ENCODE measurements at places on chromosomes 1 and 21.

GRCh38 chr21:46617267-46618051 lies 12.6 kb upstream of the S100B start:
- DNase-seq = no peak

DNA sequence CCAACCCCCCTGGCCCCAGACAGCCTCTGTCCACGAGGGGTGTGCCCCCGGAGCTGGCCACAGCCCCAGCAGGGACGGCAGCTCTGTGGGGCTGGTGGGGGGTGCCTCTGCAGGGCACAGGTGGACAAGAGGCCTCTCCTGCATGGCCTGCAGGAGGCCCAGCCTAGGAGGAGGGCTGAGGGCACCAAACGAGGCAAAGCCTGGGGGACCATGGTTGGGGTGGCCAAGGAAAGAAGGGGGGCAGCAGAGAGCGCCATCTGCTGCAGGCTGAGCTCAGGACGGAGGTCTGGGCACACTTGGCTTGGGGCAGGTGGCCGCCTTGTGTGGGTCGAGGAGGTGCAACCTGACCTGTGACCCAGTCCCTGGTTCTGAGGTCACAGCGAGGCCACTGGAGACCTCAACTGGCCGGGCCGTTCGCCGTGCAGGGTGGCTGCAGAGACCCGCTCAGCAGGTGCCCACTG lies 27.3 kb downstream of the RRP1 start:
- no peak for DNase-seq

DNA sequence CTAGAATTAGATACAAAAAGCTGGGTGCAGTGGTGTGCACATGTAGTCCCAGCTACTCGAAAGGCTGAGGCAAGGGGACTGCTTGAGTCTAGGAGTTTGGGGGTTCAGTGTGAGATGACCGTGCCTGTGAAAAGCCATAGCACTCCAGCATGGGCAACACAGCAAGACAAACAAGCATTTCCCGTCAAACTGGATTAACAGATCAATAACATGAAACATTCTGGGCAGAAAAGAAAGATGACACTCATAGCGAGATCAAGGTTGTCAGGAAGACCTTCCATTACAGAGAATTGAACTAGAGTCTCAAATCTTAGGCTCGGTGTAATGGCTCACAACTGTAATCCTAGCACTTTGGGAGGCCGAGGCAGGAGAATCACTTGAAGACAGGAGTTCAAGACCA lies 14.0 kb downstream of the TFB2M start:
- no peak for DNase-seq

DNA sequence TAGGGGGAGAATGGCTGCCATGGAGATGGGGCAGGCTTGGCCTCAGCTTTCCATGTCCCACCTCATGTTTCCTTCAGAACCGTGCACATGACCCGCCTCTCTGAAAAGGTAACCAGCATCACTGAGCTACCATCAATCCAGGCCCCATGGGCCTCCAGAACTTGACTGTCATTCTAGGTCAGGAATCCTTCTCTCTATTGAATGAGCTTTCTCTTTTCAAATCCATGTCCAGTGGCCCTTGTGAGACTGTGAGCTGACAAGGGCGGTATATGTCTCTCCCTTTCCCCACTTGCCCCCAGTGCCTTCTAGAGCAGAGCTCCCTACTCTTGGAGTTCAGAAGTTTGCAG lies 4.4 kb downstream of the CSRP1 start:
- no peak for DNase-seq

DNA sequence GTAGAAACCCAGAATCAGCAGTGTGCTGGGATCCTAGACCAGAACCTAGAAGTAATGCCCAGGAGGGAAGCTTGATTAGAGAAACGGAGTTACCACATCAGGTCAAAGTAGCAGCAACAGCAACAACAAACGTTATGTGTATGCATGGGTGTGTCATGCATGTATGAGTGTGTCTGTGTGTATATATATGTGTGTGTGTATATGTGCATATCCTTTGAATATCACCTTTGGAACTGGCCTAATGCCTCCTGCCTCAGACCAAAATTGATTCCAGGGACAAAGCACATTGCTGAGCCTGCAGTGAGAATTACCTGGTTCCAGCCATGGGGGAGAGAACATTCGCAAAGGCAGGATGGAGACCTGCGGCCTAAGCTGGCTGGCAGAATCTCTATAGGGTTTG lies 55.9 kb downstream of the MAP10 start:
- no peak for DNase-seq

- no peak for DNase-seq
Observed at GRCh38 chr1:198672124-198672523, 33.3 kb downstream of the PTPRC start.

- no peak for DNase-seq
Observed at GRCh38 chr1:206575165-206575893, 36.9 kb downstream of the EIF2D start.

- DNase-seq = no peak
Observed at GRCh38 chr1:223831755-223832636, 13.8 kb downstream of the TP53BP2 start.

GRCh38 chr21:36321325-36322082 lies 1.5 kb downstream of the MORC3 start:
- peak; percentile 57 for DNase-seq

GRCh38 chr1:10495475-10495817 lies 20.7 kb downstream of the PEX14 start:
- no peak for DNase-seq

DNA sequence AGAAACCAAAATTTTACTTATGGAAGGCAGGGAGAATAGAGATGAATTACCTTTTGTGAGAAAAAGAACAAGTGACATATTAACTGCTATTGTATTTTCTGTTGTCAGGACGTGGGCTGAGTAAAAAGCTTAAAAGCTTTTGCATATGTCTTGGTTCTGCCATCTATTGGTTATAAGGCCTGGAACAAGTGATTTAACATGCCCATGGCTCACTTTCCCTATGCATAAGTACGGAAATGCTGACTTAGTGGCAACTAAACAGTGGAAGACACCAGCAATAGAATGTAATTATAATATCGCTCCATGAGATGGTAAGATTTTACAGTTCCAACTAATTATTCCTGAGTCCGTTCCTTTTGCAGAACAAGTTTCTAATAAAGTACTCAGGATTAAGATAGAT lies 6.7 kb upstream of the CTSS start:
- DNase-seq = no peak

GRCh38 chr1:197915862-197916499 lies 1.2 kb upstream of the LHX9 start:
- peak; percentile 87 for DNase-seq

DNA sequence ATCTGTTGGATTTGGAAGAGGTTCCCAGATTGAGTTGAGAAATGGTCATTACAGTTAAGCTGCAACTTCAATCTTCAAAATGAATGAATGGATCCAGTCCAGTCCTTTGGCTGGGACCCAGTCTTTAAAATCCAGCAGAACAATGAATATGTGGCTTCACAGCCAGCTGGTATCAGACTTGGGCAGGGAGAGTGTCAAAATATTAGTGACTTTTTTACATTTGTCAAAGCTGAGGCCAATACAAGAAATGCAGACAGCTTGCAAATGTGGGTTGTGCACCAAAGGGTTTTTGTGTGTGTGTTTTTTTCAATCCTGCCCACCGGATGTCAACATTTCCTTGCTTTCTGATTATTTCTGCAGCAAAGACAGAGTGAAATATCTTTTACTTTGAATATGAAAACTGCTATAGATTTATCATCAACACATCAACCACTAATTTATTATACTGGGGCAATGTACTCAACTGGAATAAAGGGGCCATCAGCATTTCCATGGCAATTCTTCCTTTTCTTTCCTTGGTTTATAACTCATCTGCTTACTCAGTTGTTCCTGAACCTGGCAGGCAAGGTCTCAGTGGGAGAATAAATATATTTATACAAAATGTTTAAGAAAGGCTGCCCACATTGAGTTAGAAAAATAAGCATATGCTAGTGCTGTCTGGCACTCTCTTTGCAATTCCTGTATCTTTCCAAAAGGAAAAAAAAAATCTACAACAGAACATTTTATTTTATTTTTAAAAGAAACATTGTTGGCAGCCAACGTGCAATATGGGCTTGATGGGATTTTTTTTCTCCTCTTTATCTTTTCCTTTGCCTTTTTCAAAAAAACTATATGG lies 491.6 kb upstream of the C1orf87 start:
- DNase-seq = peak; percentile 95

GRCh38 chr21:17491716-17492414 lies 21.0 kb upstream of the CXADR start:
- DNase-seq = peak; percentile 23

Measured in NCI-H446 (cell line).